ENCODE measurements at places on chromosomes 13 and 19.

DNA sequence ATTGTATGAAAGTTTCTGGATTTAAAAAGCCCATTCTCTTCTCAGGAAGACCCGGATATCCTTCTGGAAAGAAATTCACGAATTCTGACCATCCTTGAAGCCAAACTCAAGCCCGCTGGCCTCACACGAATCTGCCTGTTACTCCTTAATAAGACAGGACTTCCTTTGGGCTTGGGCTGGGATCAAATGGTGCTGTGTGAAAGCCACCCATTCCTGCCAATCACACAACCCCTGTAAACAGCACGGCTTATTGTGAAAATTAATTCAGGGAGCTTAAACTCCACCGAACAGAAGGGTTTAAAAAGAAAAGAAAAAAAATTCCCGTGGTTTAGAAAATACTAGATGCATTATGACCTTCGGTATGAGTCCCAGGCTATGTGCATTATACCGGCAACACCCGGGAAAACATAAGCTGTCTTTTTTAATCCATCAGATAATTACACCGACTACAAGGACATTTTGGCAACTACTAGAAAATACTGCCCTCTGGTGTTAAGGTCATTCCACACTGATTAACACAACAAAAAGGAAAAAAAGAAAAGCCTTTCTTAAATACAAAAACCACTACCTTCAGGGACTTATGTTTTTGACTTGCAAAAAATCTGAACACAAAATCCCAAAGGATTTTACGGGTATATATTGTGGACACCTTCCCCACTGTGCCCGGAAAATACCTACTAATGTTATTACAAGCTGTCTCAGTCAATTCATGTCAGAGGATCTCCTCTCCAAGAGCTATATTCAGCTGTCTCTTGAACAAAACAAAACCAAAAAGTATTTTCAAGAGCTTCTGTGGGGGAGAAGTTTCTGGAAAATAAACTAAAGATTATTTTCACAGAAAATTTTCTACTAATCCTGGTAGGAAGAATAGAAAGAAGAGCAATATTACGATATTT lies 76.0 kb upstream of the LSM14A start:
- DNase-seq: peak; percentile 84

- no peak for DNase-seq
These were observed 29.9 kb upstream of the CEBPA start for GRCh38 chr19:33332248-33332647.

DNA sequence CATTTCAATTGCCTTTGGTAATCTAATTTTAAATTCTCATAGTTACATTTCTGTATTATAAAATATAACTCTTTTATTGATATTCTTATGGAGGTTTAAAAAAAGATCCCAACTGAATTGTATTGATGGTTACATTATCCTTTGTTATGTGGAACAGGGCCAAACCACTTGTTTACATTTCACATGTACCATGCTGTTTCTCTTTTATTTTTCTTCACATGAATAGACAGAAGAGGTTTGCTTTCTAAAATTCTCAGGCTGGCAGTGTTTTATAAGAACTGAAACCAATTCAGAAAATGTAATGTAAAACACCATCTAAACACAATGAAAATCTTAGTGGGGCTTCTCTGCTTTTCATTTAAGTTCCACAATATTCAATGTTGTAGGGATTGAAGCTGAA lies 122.5 kb downstream of the GPC5 start:
- no peak for DNase-seq

- no peak for DNase-seq
These were observed 105.9 kb downstream of the AKAP11 start for GRCh38 chr13:42377640-42378382.

DNA sequence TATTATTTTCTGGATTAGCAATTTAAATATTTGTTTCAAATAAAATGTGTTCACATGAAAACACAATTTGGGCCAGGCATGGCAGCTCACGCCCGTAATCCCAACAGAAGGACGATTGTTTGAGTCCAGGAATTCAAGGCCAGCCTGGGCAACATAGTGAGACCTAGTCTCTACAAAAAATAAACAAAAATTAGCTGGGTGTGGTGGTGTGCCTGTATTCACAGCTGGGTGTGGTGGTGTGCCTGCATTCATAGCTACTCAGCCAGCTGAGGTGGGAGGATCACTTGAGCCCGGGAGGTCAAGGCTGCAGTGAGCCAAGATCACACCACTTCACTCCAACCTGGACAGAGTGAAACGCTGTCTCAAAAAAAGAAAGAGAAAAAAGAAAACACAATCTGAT lies 46.4 kb downstream of the KPNA3 start:
- DNase-seq: no peak

DNA sequence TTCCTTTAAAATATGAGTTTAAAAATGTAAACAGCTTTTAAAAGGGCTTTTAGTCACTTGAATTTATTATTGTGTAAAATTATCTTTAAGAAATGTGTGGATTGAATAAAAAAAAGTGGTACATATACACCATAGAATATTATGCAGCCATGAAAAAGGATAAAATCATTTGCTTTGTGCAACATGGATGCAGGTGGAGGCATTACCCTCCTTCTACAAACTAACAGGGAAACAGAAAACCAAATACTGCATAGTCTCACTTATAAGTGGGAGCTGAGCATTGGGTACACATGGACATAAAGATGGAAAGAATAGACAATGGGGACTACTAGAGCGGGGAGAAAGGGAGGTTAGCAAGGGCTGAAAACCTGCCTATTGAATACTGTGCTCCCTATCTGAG lies 999.3 kb downstream of the SLITRK5 start:
- no peak for DNase-seq

- no peak for DNase-seq
These were observed 14.8 kb downstream of the ACSBG2 start for GRCh38 chr19:6150289-6150688.

DNA sequence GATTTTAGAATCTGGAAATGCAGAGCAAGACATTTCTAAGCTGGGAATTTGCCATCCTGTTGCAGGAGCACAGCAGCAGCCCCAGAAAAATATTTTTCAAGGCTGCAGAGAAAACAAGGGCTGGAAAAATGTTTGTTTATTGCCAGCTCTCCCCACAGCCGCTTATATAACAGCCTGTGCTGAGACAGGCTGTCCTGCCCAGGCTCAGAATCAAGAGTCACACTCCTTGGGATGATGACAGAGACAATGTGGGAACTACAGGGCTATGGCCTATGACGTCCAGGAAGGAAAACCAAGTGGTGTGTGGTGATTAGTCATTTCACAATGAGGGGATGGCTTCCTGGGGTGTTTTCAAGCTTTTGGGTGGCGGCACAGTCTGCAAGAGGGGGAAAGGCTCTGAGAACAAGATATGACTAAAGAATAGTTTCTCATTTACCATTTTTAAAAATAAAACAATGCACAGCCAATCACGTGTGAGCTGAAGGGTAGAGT lies 136.3 kb upstream of the SERP2 start:
- DNase-seq: no peak

GRCh38 chr19:1237027-1237659 lies 662 bp downstream of the CBARP start:
- DNase-seq: no peak

GRCh38 chr13:107743983-107744382 lies 471.4 kb downstream of the LIG4 start:
- peak; percentile 15 for DNase-seq

- no peak for DNase-seq
These were observed 572 bp downstream of the SHISA2 start for GRCh38 chr13:26051231-26051656.

DNA sequence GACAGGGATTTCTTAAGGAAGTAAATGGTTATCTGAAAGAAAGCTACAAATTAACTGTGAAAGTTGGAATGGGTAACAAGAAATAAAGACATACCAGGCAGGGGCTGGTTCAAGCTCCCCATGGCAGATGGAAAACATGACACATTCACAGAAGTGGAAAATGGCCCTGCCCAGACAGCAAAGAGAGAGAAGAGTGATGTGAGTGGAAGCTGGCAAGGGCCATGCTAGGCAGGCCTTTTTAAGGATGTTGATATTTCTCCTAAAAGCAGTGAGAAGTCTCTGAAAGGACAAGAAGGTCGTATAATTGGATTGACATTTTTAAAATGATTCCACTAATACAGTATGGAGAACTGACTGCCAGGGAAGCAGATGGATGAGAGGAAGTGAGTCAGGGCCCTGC lies 3.3 kb upstream of the FFAR2 start:
- DNase-seq: no peak

GRCh38 chr19:55669418-55670279 lies 5.4 kb upstream of the EPN1 start:
- no peak for DNase-seq

DNA sequence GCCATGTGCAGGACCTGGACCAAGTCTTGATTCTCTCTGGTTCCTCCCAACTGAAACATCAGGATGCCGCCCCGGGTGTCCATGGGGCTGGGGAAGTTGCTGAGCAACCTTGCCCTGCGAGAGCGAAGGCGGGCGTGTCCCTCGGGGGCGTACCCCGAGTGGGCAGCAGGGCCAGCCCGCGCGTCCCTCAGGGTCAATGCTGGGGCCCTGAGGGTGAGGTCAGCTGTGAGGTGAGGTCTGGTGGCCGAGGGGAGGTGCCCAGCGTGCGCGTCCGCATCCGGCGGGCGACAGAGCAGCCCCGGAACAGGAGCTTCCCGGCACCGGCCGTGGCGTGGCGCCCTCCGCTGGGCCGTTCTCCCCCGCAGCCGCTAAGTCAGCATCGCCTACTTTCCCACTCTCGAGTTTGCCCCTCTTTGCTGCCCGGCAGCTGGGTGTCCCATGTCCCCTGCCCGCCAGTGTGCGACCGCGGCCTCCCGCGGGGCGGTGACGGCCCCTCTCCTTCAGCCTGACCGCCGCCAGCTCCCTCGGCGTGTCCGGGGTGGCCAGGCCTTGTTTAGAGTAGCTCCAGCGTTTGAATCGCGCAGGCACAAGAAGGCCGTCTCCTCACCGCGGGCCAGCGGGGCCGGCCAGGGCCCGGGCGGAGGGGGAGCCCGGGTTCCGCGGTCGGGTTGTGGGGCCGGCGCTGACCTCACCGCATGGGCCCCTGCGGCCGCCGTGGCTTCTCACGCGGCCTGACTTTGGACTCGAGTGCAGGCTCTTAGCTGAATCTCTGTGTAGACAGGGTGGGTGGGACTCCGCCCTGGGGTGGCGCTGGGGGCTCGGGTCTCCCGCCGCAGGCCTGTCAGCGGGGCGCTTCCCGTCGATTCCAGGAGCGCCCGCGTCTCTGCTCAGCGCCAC lies 33.0 kb downstream of the GJA3 start:
- peak; percentile 61 for DNase-seq

DNA sequence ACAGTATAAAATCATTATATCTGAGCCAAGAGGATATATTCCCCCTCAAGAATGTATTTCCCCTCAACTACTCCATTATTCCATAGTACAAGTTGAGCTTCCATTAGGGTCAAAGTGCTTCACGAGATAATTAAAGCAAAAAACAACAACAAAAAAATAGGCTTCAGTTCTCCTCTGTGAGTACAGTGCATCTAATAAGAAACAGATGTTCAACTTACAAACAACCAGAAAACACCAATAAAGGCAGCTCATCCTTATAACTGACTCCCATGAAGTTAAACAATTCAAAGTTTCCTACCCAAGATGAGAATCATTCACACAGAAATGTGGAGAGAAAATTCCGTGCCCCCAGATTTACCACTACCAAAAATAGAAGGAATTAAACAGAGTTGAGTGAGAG lies 854.4 kb downstream of the PCDH9 start:
- DNase-seq: no peak

GRCh38 chr13:95741584-95742563 lies 64.9 kb downstream of the DNAJC3 start:
- DNase-seq: no peak

Measured in NCI-H524 (cell line).